ENCODE measurements at places on chromosomes 16 and 17.
A peak's percentile ranks its signal among the peaks of the same experiment; 100 is the strongest.

GRCh38 chr17:80464486-80464885 is 11.9 kb downstream of the NPTX1 start:
- no peak for DNase-seq

- DNase-seq = no peak
Measured at GRCh38 chr17:66767154-66767933, 67.6 kb upstream of the CACNG5 start.

GRCh38 chr17:82003411-82004381 is 19.0 kb downstream of the CENPX start:
- DNase-seq = peak; percentile 99

DNA sequence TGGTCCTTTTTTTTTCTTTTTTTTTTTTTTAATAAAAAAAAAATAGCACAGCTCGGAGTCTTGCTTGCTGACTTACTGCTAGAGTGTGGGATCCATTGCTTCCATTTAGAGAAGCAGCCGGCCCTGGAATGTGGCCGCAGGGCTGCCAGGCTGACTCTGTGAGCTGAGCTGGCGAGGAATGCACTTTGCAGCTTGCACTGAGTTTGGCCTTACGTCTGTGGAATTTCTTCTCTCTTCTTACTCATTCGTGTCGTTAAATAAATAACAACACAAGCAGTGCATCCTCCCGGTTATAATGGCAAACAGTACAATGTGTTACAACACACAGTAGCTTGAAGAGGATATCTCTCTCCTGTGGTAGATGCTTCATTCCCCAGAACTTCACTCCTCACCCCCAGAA is 69.2 kb downstream of the PRKCB start:
- DNase-seq = peak; percentile 80

- peak; percentile 60 for DNase-seq
Measured at GRCh38 chr17:9389111-9389527, 186.5 kb downstream of the STX8 start.

DNA sequence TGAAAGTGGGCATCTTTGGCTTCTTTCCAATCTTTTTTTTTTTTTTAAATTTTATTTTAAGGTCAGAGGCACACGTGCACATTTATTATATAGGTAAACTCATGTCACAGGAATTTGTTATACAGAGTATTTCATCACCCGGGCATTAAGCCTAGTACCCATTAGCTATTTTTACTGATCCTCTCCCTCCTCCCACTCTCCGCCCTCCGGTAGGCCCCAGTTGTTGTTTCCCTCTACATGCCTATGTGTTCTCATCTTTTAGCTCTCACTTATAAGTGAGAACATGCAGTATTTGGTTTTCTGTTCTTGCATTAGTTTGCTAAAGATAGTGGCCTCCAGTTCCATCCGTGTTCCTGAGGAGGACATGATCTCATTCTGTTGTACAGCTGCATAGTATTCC is 108.5 kb downstream of the CYB561 start:
- DNase-seq = no peak

DNA sequence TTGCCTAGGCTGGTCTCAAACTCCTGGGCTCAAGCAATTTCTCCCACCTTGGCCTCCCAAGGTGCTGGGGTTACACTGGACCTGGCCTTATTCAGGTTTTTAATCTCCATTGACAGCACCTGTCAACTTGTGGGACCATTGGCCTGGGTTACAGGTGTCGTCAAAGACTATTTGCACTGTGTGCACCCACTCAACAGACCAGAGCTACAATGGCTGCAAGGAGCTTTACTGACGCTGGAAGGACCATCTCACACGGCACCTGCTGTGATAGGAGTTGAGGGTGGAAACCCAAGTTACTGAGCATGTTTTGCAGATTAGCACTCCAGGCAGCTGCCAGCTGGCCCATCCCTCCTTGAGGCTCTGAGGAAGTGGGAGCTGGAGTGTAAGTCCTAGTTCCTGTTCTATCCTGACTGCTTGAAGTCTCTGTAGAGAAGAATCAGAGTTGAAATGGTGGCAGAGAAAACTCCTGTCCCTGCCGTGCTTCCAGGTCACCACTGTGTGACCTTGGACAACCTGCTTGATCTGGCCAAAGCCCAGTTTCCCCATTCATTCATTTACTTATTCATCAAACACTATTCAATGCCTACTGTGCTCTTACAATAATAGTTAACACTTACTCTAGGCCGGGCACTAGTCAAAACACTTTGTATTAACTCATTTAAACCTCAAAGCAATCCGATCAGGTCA is 42.4 kb upstream of the LONP2 start:
- no peak for DNase-seq

GRCh38 chr16:66269617-66270332 is 96.7 kb upstream of the CDH5 start:
- peak; percentile 38 for DNase-seq

- DNase-seq = no peak
Measured at GRCh38 chr17:50863221-50863843, 2.8 kb downstream of the TOB1 start.

- no peak for DNase-seq
Measured at GRCh38 chr17:42623732-42624596, 14.5 kb downstream of the TUBG1 start.

DNA sequence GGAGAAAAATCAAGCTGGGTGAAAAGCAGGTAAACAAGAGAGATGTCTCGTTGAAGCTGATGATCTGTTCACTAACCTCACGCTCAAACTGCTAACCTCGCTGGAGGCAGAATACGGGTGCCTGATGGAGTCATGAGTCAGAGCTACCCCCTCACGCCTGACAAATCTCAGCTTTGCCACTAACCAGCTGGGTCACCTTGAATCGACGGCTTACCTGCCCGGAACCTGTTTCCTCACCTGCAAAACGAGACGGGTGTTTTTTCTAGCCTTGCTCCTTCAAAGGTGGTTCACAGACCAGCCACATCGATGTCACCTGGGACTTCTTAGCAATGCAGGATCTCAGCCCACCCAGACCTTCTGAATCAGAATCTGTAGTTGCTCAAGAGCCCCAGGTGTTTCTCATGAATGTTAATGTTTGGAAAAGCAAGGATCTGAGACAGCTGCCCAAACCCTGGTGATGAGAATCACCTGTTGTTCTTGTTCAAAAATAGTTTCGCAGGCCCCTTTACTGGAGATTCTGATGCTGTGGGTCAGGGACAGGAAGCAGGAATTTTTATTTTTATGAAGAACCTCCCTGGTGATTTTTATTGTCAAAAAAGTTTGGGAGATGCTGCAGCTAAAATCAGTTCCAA is 56.9 kb downstream of the MARCHF10 start:
- no peak for DNase-seq

DNA sequence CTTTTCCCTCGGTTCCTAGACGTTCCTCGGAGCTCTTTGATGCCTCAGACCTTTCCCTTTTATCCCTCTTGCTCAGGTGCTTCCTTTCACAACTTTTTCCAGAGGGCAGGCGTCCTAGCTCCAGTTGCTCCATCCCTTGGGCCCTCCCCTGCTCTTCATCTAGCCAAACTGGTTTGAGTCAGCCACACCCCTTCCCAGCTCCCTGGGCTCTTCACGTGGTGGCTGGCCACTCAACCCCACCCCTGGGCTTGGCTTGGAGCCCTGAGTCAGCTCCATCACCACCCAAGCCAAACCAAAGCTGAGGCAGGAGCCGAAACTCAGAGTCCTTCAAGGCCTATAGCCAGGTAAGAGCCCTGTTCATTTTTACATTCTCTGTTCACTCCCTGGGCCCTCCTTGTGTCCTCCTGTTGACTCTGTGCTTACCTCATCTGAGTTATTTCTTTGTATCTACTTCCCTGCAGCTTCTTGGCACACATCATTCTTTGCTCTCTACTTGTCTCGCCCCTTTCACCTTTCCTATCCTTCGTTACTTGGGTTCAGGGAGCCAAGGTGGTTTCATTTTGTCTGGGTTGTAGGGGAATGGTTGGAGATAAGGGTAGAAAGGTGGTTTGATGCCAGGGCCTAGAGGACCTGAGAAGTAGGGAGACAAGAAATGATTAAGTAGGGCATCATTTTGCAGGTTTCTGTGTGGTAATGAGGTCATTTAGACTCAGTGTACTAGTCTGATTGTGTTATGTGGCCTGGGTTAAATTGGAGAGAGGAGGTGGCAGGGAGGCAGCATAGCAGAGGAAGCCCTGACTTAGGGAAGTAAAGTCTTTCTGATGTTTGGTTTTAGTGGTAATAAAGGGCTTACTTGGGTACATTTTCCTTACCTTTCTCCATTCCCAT is 7.6 kb upstream of the PHKG2 start:
- peak; percentile 28 for DNase-seq

GRCh38 chr16:351804-352520 is 561 bp downstream of the AXIN1 start:
- no peak for DNase-seq

DNA sequence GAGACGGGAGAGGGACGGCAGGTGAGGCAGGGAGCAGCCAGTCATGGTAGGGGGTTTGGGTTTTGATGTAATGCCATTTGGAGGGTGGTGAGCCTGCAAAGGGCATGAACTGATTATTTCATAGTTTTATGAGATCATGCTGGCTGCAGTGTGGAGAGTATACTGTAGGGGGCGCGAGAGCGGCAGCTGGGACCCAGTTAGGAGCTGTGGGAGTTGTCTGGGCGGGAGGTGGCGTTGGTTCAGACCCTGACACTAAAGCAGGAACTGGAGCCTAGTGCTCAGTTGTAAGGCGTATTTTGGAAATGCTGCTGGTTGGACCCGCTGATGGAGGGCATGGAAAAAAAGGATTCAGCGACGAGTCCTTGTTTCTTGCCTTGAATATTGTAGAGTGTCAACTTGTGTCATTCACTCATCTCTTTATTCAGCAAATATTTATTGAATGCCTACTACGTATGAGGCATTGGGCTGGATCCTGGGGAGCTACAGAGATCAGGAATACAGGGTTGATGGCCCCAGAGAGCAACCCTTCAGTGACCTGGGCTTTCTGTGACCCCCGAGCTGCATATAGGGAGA is 23.7 kb upstream of the KDM8 start:
- DNase-seq = peak; percentile 31

GRCh38 chr16:85329059-85329812 is 217.0 kb upstream of the CIBAR2 start:
- DNase-seq = peak; percentile 84

GRCh38 chr16:80563066-80563465 is 22.3 kb downstream of the DYNLRB2 start:
- no peak for DNase-seq

DNA sequence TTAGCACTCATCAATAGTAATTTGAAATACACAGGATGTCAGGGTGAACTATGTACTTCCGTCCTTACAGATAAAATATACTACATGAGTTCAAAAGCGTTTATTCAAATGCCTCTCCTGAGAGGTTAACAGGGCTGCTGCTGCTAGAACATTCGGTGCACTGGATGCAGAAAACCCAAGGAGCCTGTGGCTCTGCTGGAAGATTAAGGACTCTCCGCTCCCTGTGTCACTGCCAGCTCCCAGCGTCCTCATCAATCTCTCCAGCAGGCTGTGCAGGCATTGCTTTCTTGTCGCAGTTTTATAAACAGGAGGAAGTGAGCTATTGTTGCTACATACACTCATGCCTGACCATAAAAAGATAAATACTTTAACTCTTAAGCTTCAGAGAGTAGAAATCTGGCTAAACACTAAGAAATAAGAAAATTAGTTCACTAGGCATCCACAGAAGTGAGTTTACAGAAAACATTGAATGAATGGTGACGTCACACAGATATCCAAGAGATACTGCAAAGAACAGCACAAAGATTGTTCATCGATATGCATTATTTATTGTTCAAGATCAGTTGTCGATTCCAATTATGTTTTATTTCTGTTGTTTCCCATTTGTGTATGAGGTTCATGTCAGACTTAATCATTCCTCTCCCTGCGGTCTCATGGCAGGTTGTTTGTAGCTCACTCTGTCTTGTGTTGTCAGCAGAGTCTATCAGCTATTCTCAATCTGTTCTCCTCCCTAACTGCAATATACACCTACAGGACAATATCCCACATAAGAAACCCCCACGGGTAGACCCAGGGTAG is 127.9 kb upstream of the MON1B start:
- DNase-seq = no peak

DNA sequence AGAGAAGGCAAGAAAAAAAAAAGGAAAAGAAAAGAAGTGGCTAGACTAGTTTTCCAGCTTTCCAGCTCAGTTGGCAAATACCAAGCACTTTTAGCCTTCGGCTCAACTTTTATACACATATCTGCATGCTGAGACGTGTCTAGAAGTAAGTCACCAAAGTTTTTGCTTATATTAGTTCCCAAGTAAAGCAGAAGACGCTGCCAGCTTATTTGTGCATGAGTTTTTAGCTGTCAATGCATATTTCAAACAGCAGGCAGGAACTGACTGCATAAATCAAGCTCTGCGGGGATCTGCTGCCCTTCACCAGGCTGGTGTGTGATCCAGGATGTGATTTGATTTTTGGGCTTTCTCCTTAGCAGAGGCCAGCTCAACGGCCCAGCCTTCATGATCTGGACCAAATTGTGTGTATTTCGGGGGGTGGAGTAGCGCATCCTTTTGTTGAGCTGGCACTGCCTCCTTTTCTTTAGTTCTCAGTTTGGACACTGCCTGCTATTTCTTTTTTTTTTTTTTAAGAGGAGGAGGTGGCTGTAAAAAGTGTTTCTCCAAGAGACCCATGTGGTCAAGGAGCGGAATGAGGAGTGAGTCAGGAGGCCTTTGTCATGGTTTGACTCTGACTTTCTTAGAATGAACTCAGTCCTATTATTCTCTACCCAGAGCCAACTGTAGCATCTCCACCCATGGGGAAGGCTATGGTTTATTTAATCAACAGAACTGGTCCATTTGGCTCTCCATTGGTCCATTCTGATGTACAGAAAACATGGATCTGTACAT is 162.6 kb upstream of the XYLT1 start:
- no peak for DNase-seq

DNA sequence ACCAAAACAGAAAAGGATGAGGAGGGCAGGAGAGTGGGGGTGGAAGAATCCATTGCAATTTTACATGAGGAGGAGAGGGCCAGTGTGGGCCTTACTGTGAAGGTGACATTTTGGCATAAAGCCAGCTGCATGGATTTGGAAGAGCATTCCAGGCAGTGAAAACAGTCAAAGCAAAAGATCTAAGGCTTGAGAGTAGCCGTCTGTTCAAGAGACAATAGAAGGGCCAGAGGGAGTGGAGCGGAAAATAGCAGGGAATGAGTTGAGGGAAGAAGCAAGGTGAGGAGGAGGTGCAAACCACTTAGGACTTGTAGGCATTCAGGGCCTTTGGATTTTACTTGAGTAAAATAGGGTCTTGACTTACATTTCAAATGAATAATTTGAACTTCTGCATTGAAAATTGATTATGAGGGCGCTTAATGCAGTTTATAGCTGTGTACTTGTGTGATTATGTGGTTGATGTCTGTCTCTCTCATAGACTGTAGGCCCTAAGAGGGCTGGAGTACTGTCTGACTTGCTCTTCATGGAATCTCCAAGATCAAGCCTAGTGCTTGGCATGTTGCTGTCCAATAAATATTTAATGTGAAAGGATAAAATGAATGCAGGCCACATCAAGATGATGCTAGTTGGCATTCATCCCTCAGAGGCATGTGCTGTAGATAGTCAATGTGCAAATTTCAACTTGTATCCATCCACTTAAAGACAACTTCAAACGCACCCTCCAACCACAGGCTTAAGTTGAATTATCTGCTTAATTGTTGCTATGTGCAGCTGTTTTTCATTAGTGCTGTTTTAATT is 772.1 kb upstream of the RBFOX1 start:
- no peak for DNase-seq

- peak; percentile 47 for DNase-seq
Measured at GRCh38 chr16:50153596-50154419, 702 bp downstream of the TENT4B start.

- no peak for DNase-seq
Measured at GRCh38 chr16:88086571-88087516, 135.6 kb downstream of the BANP start.

- peak; percentile 84 for DNase-seq
Measured at GRCh38 chr16:80231888-80232287, 308.9 kb upstream of the DYNLRB2 start.

GRCh38 chr17:44925731-44926697 is 10.7 kb upstream of the GFAP start:
- no peak for DNase-seq

Data from SJSA1 (cell line).